ENCODE measurements at places on chromosomes 5 and 9. TPM values are rescaled to one million over a fixed set of nuclear protein-coding genes. Genes with fewer than 3 reads are reported as not detected.

GRCh38 chr9:112037281-112038016 lies 137.6 kb downstream of the SUSD1 start:
- H3K4me3 ChIP-seq: peak overlapping the region; percentile 68
- DNase-seq: no peak
- peaks cover 88% of the 10 kb centered on the region for H3K4me1 ChIP-seq
- no peaks in the 10 kb centered on the region for H3K27me3 ChIP-seq

The CDH9 gene
- not detected for total RNA-seq

- H3K27me3 ChIP-seq: peaks cover 9% of the 10 kb centered on the region
- no peak within 1 kb of the TSS for H3K4me3 ChIP-seq
- no peaks in the 10 kb centered on the region for H3K36me3 ChIP-seq
- H3K27ac ChIP-seq: no peak within 1 kb of the TSS
- no peak for DNase-seq
Observed at GRCh38 chr5:149063017-149063687, at the start of gene SH3TC2. Gene SH3TC2, minus strand, starts transcription at chr5:149063062. Its CDS starts 40 bp downstream, at chr5:149063022.

- no peak overlapping the region for H3K27ac ChIP-seq
- H3K27me3 ChIP-seq: no peaks in the 10 kb centered on the region
- H3K4me1 ChIP-seq: peaks cover 9% of the 10 kb centered on the region
- no peak for DNase-seq
- H3K4me3 ChIP-seq: no peak overlapping the region
Observed at GRCh38 chr5:171858303-171858702, 72.7 kb downstream of the SMIM23 start.

DNA sequence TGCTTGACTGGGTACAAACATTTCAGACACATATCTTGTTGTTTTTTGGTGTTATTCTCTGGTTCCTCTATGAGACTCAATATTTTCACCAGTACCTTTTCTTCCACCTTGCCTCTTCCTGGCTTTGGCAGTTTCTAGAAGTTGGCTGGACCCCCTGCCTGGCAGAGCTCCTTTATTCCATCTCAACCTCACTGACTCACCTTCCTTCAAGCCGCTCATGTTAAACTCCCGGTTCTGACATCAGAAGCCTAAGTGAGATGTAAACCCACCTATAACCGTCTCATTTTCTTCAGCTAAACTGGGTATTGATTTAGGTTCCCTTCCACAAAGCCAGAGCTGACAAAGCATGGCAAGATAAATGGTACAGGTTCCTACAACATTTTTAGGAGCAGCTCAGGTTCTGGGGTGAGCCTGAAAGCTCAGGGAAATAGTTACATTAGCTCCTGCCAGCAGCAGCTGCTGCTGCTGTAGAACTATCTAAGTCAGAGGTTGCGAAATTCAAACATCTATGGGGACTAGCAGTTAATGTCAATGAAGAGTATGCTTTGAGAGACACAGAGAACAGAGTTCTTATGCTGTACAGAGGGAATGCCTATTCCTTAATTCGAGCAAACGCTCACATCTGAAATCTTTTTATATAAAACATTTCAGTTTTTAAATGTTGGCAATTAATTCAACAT lies 197.1 kb upstream of the NR3C1 start:
- H3K27ac ChIP-seq: no peak overlapping the region
- DNase-seq: no peak
- H3K4me3 ChIP-seq: no peak overlapping the region
- no peaks in the 10 kb centered on the region for H3K36me3 ChIP-seq
- no peaks in the 10 kb centered on the region for H3K27me3 ChIP-seq

- H3K27ac ChIP-seq: peak overlapping the region; percentile 80
- DNase-seq: peak; percentile 10
- no peaks in the 10 kb centered on the region for H3K27me3 ChIP-seq
- peak overlapping the region; percentile 32 for H3K4me3 ChIP-seq
Observed at GRCh38 chr9:92727716-92728700, 36.6 kb downstream of the BICD2 start.

DNA sequence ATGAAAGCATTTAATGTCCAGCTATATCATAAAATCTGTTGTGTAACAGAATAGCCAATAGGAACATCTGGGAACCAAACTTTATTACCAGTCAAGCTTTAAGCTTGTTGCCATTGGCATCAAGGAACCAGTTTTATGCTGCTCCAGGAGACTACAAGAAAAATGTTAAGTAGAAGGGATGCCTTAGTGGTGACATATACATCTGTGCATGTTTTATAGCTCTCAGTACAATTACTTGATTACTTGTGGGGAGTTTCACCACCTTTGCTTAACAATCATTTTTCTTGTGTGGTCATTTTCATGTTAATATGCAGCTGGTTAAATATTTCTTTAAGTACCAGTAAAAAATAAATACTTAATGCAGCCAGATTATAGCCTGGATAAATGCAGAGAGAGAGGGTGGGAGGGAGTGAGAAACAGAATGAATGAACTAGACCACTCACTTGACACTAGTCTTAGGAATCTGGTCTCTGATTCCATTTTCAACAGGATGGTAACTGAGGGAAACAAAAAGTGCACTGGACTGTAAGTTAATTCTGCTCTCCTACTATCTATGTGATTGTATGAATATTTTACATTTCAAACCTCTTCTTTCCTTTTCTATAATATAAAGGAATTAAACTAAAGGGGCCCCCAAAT lies 35.7 kb upstream of the LURAP1L start:
- no peak overlapping the region for H3K27ac ChIP-seq
- no peaks in the 10 kb centered on the region for H3K27me3 ChIP-seq
- H3K36me3 ChIP-seq: no peaks in the 10 kb centered on the region
- H3K4me3 ChIP-seq: no peak overlapping the region

DNA sequence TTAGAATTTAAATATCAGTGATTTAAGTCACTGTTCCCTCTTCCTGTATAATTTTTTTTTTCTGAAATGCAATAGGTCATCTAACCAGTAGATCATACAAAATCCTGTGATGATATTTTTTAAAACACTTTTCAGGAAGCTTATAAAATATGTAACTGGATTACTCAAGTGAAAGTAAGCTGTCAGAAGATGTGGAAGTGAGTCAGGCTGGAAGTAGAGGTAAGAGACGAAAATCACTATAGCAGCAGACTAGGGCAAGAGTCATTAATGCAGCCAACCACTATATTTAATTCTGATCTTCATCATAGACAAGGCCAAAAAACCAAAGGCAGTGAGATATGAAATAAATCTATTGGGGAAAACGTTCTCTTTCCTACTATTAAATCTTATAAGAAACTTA lies 65.7 kb upstream of the C6 start:
- no peak overlapping the region for H3K4me3 ChIP-seq
- no peak for DNase-seq
- H3K27ac ChIP-seq: no peak overlapping the region
- H3K4me1 ChIP-seq: peaks cover 2% of the 10 kb centered on the region
- peaks cover 2% of the 10 kb centered on the region for H3K27me3 ChIP-seq

DNA sequence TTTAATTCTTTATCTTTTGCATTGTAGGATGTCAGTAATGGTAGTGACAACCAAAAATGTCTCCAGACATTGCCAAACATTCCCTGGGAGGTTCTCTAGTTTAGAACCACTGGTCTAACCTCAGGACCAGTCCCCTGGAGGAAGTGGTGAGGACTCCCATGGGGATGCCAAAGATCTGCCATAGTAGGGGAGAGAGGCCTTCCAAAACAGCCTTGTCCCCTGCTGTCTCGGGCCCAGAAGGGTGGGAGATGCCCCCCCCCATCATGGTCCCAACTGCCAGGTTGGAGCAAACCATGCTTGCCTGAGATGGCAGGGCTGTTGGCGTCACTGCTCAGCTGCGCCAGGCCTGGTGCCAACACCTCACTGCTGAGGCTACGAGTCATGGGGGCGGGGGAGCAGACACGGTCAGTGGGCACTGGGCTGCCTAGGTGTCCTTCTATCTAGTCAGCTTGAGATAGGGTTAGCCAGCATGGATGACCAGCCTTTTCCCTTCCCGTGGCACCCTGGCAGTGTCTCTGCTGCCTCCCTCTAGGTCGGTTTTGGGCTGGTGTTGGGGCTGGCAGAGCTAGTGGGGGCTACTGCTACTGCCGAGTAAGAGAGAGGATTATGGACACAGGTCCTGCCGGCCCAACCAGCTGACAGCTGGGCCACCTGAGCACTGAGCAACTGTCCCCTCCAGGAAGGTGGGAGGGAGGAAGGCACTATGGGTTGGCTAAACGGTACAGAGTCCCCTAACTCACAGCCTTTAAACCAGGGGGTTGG lies 8.3 kb upstream of the CXXC5 start:
- H3K4me1 ChIP-seq: peaks cover 80% of the 10 kb centered on the region
- H3K36me3 ChIP-seq: no peaks in the 10 kb centered on the region
- H3K27ac ChIP-seq: peak overlapping the region; percentile 73
- no peak overlapping the region for H3K4me3 ChIP-seq

DNA sequence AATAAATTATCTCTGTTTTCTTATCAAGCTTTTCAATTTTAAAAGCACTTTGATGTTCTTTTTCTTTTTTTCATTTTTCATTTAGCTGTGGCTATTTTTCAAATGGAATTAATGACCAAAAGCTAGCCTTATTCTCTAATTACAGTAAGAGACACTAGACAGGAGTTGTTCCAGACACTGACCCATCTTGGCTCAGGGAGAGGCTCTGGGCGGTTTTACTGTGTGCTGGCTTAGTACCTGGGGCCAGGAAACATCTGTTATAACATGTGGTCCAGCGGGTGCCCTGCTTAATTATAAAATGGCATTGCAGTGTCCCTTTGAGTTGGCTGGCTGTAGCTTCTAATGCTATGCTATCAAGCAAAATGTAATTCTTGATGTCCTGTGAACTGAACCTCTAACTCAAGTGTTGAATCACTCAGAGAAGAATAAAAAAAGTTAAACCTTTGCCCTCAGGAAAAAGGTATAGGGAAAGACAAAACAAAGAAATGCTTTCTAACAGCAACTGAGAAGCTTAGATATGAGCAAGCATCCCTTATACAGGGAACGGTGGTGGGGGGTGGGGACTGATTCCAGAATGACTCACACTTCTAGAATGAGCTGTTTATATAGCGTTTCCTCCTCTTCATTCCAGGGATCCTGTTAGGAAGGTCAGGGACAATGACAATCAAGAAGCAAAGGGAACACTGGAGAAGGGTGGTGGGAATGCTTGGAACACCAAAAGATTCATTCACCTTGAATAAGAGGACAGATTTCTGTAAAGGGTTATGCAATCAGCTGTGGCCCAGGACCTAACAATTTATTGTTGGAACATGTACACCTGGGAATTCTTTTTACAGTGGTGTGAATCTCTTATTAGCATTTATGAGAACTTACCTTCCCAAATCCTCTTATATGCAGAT lies 58.7 kb upstream of the NFIB start:
- H3K27ac ChIP-seq: no peak overlapping the region
- peaks cover 5% of the 10 kb centered on the region for H3K27me3 ChIP-seq
- no peak overlapping the region for H3K4me3 ChIP-seq
- H3K36me3 ChIP-seq: no peaks in the 10 kb centered on the region
- no peak for DNase-seq
- no peaks in the 10 kb centered on the region for H3K4me1 ChIP-seq

DNA sequence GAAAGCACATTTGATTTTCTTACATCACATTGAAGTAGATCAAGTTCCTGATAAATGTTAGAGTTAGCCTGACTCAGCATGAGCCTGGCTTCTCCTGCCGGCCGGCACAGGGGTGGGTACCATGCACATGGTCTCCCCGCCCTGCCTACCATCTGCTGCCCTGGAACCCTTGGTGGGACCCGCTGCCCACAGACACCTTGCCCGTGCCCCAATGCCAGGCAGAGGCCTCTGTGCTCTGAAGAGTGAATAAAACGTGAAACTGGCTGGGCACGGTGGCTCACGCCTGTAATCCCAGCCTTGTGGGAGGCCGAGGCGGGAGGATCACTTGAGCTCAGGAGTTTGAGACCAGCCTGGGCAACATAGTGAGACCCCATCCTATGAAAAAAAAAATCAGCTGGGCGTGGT lies 17.3 kb downstream of the EXD3 start:
- H3K4me3 ChIP-seq: no peak overlapping the region
- H3K36me3 ChIP-seq: peaks cover 7% of the 10 kb centered on the region
- peaks cover 19% of the 10 kb centered on the region for H3K4me1 ChIP-seq
- DNase-seq: no peak

The POU5F2 gene
- total RNA-seq: 2.1 TPM

DNA sequence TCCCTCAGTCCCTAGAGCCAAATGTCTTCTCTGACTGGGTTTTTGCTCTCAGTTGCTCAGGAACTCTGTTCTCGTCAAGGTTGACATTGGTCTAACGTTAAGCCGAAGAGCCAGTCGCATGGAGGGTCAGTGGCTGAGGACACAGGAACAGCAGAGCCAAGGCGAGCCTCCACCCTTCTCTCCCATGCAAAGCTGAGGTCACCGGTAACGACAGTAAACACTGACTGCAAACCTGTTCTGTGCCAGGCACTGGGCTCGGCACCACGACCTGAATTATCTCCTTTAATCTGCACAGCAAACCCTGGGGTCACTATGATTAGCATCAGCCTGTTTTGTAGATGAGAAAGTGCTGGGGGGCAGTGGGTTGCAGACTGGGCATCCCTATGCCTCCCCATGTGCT lies 171.0 kb downstream of the COL23A1 start:
- no peak overlapping the region for H3K27ac ChIP-seq
- no peaks in the 10 kb centered on the region for H3K36me3 ChIP-seq
- no peaks in the 10 kb centered on the region for H3K4me1 ChIP-seq
- H3K27me3 ChIP-seq: peaks cover 7% of the 10 kb centered on the region
- H3K4me3 ChIP-seq: no peak overlapping the region
- no peak for DNase-seq

The SPINK4 gene
- not detected for total RNA-seq

GRCh38 chr5:79287907-79288306 lies 52.0 kb downstream of the JMY start:
- no peak overlapping the region for H3K27ac ChIP-seq
- DNase-seq: no peak
- H3K36me3 ChIP-seq: peaks cover 57% of the 10 kb centered on the region
- no peak overlapping the region for H3K4me3 ChIP-seq
- H3K4me1 ChIP-seq: no peaks in the 10 kb centered on the region
- no peaks in the 10 kb centered on the region for H3K27me3 ChIP-seq

DNA sequence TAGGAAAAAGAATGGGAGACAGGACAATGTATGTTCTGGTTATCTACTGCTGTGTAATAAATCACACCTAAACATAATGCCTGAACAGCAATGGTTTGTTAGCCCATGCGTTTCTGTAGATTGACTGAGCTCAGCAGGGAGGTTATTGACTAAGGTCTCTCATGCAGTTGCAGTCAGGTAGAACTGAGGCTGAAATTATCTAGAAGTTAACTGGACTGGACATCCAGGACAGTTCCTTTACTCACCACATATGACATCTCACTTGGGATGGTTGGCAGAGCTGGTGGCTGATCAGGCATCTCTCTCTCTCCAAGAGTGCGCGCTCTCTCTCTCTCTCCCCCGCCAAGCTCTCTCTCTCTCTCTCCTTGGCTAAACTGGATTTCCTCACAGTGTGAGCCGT lies 8.9 kb upstream of the FOXB2 start:
- peaks cover 33% of the 10 kb centered on the region for H3K27me3 ChIP-seq
- H3K4me3 ChIP-seq: no peak overlapping the region
- DNase-seq: no peak
- H3K36me3 ChIP-seq: no peaks in the 10 kb centered on the region
- H3K4me1 ChIP-seq: peaks cover 6% of the 10 kb centered on the region
